ENCODE measurements at places on chromosomes 12 and 14.
A peak's percentile ranks its signal among the peaks of the same experiment; 100 is the strongest.

- DNase-seq: no peak
These were observed 42.1 kb downstream of the FOXN3 start for GRCh38 chr14:89374908-89375307.

GRCh38 chr14:99682809-99683618 is 1.1 kb upstream of the CYP46A1 start:
- DNase-seq: peak; percentile 92

DNA sequence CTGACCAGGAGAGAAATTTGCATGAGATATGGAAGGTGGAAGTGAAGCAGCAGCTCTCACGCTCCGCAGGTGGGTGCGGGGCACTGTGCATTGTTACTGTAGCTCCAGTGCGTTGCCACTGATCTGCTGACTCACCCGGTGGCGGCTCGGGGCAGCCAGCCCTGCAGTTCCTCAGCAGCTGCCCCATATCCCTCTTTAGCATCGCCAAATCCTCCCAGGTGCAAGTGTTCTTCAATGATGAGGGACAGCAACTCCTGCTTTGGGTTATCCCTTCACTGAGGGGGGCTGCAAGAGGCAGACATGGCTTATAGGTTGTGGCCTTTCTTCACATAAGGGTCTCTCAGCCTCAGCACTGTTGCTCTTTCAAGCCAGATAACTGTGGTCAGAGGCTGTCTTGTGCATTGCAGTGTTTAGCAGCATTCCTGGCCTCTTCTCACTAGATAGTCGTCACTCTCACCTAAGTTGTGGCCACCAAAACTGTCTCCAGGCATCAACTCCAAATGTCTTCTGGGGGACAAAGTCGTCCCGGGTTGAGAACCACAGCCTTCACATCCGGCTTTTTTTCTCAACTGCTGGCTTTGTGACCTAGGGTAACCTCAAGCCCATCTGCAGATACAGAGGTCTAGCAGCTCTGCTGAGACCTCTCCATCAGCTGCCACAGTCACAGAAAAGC is 180.8 kb downstream of the EFCAB11 start:
- no peak for DNase-seq

DNA sequence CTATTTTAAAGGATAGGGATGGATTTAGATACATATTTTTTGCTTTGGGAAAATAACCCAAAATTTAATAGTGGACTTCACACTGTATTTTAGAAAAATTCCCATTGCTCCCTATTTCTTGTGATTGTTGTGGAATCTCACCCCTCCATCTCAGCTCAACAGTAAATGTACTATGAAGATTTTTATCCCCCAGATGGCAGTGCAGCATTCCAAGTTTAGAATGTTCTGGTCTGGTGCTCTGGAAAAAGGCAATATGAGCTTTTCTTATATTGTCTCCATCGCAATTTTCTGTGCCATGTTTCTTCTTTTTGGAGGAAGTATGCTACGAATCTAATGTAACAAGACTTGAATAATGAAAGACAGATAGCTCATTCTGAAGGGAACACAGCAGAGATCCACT is 471.7 kb upstream of the SYT1 start:
- no peak for DNase-seq

DNA sequence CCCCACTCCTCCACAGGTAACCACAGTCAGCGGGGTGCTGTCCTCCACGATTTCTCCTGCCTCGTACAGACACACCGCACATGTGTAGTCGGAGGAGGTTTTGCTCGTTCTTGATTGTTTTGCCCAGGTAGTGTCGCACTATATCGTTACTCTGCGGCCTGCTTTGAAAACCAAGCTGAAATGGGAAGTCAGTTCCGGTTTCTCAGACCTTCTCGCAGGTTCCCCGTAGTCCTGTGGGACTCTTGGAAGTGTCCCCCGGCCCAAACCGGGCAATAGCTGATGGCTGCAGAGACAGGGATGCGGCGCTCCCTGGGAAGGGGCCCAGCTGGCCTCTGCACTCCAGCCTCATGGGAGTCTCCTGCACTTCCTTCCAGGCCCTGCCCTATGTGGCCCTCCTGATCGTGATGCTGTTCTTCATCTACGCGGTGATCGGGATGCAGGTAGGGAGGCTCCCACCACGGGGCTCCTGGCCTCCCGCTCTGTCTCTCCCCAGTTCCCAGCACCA is 141.3 kb upstream of the FKBP4 start:
- DNase-seq: no peak

Data from mesothelial cell of epicardium (in vitro differentiated cells).